IMR-90 (cell line): ENCODE measurements at places on chromosomes 5 and 9. TPM values are rescaled to one million over a fixed set of nuclear protein-coding genes. Genes with fewer than 3 reads are reported as not detected.

TSSK1B gene
- total RNA-seq, result under 0.01 and 0.18 TPM in 2 replicates

NIPAL4 gene
- 0.18 and 0.28 TPM in 2 replicates for total RNA-seq

HK3 gene
- total RNA-seq, result not detected in 2 replicates

PPIP5K2 gene
- total RNA-seq, result 67.6 and 96.4 TPM in 2 replicates

CER1 gene
- not detected in 2 replicates for total RNA-seq

MYORG gene
- 0.36 and 0.56 TPM in 2 replicates for total RNA-seq

DNA sequence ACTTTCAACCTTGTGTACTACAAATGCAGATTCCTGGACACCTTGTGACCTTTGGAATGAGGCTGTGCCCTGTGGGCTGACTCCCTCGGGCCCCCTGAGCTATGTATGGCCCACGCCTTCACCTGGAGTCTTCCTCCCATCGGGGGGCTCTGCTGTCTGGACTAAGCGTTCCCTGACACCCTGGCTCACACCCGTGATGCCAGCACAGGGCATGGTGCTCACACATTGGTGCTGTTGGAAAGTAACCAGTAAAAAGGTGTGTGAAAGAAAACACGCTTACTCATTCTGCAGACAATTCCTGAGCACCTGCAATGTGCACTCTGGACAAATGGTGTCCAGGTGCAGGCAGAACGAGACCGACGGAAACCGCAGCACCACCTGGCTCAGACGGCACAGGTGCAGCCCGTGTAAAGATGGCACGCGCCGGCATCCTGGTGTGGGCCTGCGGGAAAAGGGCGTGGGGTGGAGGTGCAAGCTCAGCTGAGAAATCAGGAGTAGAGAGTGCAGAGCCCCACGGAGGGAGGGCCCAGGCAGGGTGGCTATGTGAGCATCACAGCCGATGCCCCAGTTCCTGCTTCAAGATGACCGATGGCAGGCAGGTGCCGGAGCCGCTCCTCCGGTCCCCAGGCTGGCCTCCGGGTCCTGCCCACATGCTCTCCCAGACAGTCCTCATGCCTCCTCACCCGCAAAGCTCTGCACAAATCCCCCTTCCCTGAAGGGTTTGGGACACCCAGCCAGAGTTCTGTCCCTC lies 11.0 kb downstream of the LPCAT1 start:
- H3K4me3 ChIP-seq, result no peak overlapping the region
- peaks cover 30% of the 10 kb centered on the region for H3K4me1 ChIP-seq
- no peak overlapping the region for H3K27ac ChIP-seq
- peaks cover 46% of the 10 kb centered on the region for H3K36me3 ChIP-seq
- no peak for DNase-seq

DNA sequence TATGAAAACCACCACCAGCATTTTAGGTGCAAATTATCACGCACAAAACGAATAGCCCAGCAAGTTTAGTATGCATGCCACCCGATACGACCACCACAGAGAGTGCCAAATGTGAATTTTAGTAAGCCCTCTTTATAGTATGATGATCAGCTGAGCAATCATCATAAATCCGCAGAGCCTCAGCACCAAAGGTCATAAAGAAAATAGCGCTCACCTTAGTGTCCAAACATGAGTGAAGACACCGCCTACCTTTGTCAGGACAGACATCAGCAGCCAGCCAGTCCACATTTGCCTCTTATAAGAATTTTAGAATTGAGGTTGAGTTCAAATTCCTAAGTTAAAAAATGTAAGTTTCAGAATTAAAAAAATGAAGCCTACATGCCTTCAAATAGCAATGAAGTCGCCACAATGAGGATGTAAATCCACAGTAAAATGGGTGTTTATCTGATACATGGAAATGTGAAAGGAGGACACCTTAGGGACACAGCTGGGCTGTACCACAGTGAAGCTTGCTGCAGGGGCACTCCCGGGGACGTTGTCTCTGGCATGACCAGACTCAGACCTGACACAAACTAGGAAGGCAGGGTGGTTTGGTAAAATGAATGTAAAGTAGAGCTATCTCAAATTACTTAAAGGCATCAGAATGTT lies 149.0 kb downstream of the AUH start:
- no peak for DNase-seq
- H3K27me3 ChIP-seq, result no peaks in the 10 kb centered on the region
- peaks cover 2% of the 10 kb centered on the region; the same call in 1 of the 2 replicates for H3K36me3 ChIP-seq
- H3K27ac ChIP-seq, result no peak overlapping the region

DNA sequence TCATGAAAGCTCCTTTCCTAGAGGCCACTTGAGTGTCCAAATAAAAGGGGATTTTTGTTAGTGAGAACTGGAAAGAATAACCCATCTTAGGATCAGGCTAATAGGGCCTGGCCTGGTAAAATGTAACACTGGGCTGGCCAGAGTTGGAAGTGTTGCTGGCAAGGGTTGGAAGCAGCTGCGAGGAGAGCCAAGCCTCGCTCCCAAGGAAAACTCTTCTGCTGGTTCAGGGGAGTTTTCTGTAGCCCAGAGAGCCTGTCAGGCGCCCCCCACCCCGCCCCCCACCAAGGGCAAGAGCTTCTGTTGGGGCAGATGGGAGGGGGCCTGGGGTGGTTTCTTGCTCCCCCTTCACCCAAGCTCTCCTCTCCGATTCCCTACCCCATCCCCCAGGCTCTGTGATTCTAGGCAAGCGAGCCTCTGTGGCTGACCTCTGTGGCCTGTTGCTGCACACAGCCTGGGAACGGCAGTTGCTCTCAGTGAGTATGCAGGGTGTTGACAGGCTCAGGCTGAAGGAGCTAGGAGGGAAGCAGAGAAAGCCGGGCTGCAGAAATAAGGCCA lies 547.8 kb downstream of the CCDC171 start:
- H3K4me1 ChIP-seq, result peaks cover 22% of the 10 kb centered on the region; the same call in 1 of the 2 replicates
- peak; percentile 71 for DNase-seq
- H3K27ac ChIP-seq, result peak overlapping the region; percentile 23; the same call in 1 of the 2 replicates

DNA sequence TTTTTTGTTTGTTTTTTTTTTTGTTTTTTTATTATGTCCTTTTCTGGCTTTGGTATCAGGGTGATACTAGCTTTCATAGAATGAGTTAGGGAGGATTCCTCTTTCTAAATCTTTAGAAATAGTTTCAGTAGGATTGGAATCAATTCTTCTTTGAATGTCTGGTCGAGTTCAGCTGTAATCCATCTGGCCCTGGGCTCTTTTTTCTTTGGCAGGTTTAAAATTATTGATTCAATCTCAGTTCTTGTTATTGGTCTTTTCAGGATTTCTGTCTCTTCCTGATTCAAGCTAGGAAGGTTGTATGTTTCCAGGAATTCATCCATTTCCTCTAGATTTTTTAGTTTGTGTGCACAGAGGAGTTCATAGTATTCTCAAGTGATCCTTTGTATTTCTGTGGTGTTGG lies 34.9 kb downstream of the IQGAP2 start:
- H3K4me3 ChIP-seq, result no peak overlapping the region
- H3K27ac ChIP-seq, result no peak overlapping the region
- no peak for DNase-seq
- no peaks in the 10 kb centered on the region for H3K27me3 ChIP-seq
- H3K36me3 ChIP-seq, result no peaks in the 10 kb centered on the region

- no peaks in the 10 kb centered on the region for H3K4me1 ChIP-seq
- DNase-seq, result no peak
- no peak overlapping the region for H3K27ac ChIP-seq
- peaks cover 64% of the 10 kb centered on the region for H3K27me3 ChIP-seq
- no peaks in the 10 kb centered on the region for H3K36me3 ChIP-seq
- H3K4me3 ChIP-seq, result no peak overlapping the region
Measured at GRCh38 chr5:14580398-14581034, 1.1 kb upstream of the OTULINL start.

- H3K27ac ChIP-seq, result no peak overlapping the region
- no peaks in the 10 kb centered on the region for H3K36me3 ChIP-seq
- no peaks in the 10 kb centered on the region; the same call in 1 of the 2 replicates for H3K27me3 ChIP-seq
- H3K4me3 ChIP-seq, result no peak overlapping the region
Measured at GRCh38 chr9:137320555-137321384, 18.7 kb upstream of the NRARP start.

DNA sequence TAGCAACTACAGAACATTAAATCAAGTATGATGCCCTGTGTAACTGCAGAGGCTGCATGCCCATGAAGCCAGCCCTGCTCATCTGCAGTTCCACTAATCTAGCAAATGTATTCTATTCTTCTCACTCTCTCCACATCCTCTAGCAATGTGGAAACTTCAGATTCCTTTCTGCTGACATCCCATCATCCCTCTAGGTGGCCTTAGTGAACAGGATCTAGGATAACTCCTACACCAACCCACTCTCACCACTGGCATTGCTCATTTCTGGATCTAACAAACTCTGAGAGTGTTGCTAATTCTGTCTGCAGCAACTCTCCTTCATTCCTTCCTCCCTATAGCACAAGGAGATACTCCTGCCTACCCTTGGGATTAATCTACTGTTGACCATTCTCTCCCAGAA lies 80.8 kb downstream of the FAM81B start:
- no peaks in the 10 kb centered on the region for H3K27me3 ChIP-seq
- no peak overlapping the region for H3K27ac ChIP-seq
- no peak overlapping the region for H3K4me3 ChIP-seq
- no peaks in the 10 kb centered on the region for H3K4me1 ChIP-seq
- peaks cover 13% of the 10 kb centered on the region for H3K36me3 ChIP-seq
- peak; percentile 76 for DNase-seq

DNA sequence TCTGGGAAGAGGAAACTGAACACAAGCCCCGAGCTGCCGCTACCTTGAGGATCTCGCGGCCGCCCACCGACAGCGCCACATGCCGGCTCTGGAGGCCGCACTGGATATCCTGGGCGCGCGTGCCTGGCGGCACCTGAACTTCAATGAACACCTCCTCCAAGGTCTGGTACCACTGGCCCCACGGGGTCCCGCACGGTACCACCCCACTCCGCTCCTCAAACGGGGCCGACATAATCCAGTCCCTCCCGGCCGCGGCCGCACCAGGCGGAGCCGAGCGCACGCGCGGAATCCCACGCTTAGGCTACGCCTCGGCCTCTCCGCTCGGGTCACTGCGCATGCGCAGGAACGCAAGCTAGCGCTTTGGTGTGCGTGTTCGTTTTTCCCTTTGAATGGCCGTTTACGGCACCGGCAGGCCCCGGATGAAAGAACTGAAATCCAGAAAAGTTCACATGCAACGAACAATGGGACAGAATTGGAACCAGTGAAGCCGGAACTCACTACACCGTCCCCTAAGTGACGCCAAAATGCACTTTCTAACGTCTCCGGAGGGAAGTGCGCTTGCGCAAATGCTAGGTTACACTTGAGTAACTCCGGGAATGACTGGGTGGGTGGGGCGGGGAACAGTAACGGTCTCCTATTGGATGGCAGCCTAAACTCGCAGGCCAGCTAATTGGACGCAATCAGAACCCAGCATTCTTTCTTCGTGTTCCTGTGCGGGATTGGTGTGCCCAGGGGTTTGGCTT lies at the start of gene NUDCD2:
NUDCD2 (minus strand) TSS at position 284 of the 743 bp plus-strand sequence; CDS start at position 232, 52 bp downstream.
- H3K27ac ChIP-seq, result peak within 1 kb of the TSS; percentile 89
- no peaks in the 10 kb centered on the region for H3K4me1 ChIP-seq
- peaks cover 3% of the 10 kb centered on the region; the same call in 1 of the 2 replicates for H3K36me3 ChIP-seq
- peak; percentile 99 for DNase-seq
- H3K27me3 ChIP-seq, result no peaks in the 10 kb centered on the region

- H3K27me3 ChIP-seq, result no peaks in the 10 kb centered on the region
- H3K27ac ChIP-seq, result no peak overlapping the region
- H3K4me1 ChIP-seq, result peaks cover 11% of the 10 kb centered on the region
Measured at GRCh38 chr5:143343042-143343441, 60.4 kb downstream of the NR3C1 start.

GRCh38 chr9:7982907-7983306 lies 183.3 kb upstream of the DMAC1 start:
- H3K27ac ChIP-seq, result no peak overlapping the region
- no peaks in the 10 kb centered on the region for H3K27me3 ChIP-seq
- no peak overlapping the region for H3K4me3 ChIP-seq
- no peaks in the 10 kb centered on the region for H3K36me3 ChIP-seq

GRCh38 chr5:73042993-73043392 lies 77.4 kb upstream of the TMEM171 start:
- no peak overlapping the region for H3K27ac ChIP-seq
- no peaks in the 10 kb centered on the region for H3K27me3 ChIP-seq
- no peak for DNase-seq
- no peak overlapping the region for H3K4me3 ChIP-seq

- no peaks in the 10 kb centered on the region for H3K4me1 ChIP-seq
- no peak for DNase-seq
- no peak overlapping the region for H3K4me3 ChIP-seq
- no peak overlapping the region for H3K27ac ChIP-seq
- H3K27me3 ChIP-seq, result peaks cover 20% of the 10 kb centered on the region
- no peaks in the 10 kb centered on the region for H3K36me3 ChIP-seq
Measured at GRCh38 chr5:100898504-100899346, 4.4 kb downstream of the ST8SIA4 start.

DNA sequence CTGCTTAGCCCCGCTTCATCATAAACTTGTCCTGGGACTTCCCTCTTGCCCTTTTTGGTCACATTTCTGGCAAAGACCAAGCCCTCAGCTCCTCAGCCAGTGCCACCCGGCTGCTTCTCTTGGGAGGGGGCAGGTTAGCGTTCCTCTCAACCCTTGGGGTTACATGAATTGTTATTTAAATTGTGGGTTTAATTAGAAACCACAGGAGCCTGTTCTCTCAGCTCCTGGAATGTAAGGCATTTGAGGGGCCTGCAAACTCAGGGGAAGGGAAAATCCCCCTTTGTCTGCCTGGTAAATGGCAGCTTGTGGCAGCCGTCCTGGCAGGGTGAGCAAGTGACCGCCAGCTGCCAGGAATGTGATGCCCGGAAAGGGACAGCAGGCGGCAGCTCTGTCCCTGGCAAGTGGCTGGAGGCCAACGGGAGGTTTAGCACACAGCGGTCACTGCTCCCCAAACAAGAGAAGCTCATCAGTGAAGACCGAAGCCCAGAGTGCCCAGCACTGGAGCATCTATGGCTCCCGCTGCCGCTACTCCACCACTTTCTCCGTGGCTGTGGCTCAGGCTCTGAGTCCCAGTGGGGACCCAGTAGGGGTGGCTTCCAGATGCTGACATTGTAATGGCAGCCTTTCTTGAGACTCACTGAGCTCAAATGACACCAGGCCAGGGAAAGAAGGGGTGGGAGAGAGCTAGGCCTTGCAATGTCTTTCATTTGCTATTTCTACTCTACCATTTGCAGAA lies 51.7 kb downstream of the SHB start:
- H3K4me3 ChIP-seq, result no peak overlapping the region
- peaks cover 41% of the 10 kb centered on the region for H3K4me1 ChIP-seq
- peak overlapping the region; percentile 65 for H3K27ac ChIP-seq

DNA sequence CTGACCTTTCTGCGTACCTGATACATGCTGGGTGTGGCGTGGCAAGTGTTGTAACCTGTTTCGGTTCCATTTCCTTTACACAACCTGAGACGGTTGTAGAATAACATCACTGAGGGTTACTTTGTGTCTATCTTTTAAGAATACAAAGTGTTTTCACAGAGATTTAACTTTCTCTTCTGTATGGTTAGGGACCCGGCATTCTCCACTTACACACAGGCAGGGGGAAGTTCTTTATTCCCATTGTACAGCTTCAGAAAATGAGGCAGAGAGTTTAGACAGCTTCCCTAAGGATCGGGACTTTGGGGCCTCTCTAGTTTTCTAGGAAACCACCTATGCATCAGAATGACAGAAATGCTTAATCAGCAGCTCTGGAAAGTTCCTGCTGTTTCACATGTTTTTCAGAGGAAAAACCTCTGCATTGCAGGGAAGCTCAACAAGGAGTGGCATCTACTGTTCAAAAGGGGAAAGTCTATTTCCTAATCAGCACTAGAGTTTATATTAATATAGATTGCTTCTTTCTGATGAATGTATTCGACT lies 41.3 kb downstream of the CAST start:
- no peak for DNase-seq
- H3K4me3 ChIP-seq, result peak overlapping the region; percentile 62
- H3K27me3 ChIP-seq, result no peaks in the 10 kb centered on the region
- no peaks in the 10 kb centered on the region for H3K36me3 ChIP-seq
- peak overlapping the region; percentile 86 for H3K27ac ChIP-seq
